ENCODE measurements at places on chromosomes 5 and 9.
A peak's percentile ranks its signal among the peaks of the same experiment; 100 is the strongest.

- peak; percentile 34 for DNase-seq
Measured at GRCh38 chr5:173329491-173330337, 1.5 kb upstream of the STC2 start.

DNA sequence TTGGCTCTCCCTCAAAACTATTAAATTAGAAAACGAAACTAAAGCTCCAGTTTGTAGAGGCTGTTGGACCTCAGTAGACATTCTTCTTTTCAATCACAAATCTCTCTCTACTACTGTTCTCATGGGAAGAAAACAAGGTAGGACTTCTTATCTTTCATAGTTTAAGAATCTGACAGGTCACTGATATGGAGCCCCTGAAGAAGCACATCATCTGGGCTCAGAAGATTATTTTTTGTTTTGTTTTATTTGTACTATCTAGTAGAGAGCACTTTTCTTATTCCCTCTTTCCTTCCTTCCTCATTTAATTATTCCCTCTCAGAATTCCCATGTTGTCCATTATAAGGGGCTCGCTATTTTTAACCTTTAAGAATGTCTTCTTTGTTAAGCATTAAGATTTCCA is 26.3 kb downstream of the STARD4 start:
- no peak for DNase-seq

GRCh38 chr5:180865981-180866695 is 5.1 kb upstream of the ZFP62 start:
- no peak for DNase-seq

- no peak for DNase-seq
Measured at GRCh38 chr5:125323613-125324012, 577.2 kb upstream of the ZNF608 start.

GRCh38 chr5:145936401-145937131 is at the start of gene SH3RF2:
SH3RF2 (plus strand) TSS chr5:145936578; CDS start chr5:145937929, 1,351 bp downstream.
- DNase-seq, result peak; percentile 80

GRCh38 chr5:138666226-138666742 is 86.9 kb upstream of the CTNNA1 start:
- DNase-seq, result no peak

DNA sequence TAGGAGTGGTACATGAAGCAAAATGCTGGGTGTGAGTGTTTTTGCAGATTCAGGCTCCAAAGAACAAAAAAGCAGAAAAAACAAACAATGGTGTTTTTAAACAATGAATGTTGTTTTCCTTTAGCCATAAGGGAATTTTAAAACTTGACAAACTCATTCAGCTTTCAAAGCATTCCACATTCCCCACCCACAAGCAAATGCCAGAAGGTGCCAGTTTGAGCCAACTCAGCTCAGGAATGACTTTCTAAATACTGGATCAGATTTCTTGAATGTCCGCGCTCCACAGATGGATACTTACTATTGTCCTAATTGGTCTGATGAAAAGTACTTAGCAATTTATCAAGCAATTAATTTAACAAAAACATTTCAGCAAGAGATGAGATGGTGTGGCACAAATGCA is 12.9 kb upstream of the MOB3B start:
- peak; percentile 19 for DNase-seq

Data from AG20443 (cell line).